ENCODE measurements at places on chromosomes 12 and 14.
A peak's percentile ranks its signal among the peaks of the same experiment; 100 is the strongest.

GRCh38 chr14:49946320-49947141, 53.6 kb downstream of the ARF6 start:
- DNase-seq = no peak

DNA sequence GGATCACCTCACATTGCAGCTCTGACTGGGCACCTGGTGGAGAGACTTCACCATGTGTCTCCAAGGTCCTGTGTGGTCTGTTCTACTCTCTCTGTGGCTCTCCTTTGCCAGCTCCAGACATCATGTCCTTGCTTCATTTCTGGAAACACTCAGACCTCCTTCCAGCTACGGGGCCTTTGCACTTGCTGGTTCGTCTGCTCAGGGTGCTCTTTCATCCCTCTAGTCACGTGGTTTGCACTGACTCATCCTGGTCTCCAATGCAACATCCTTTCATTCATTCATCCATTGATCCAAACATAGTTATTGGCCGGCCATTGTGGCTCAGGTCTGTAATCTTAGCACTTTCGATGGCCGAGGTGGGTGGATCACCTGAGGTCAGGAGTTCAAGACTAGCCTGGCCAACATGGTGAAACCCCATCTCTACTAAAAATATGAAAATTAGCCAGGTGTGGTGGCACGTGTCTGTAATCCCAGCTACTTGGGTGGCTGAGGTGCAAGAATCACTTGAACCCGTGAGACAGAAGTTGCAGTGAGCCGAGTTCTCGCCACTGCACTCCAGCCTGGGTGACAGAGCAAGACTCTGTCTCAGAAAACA, 23.9 kb upstream of the CCDC63 start:
- no peak for DNase-seq

GRCh38 chr12:121723200-121723599, 10.6 kb downstream of the TMEM120B start:
- no peak for DNase-seq

GRCh38 chr12:104514092-104514810, 57.5 kb downstream of the CHST11 start:
- no peak for DNase-seq

DNA sequence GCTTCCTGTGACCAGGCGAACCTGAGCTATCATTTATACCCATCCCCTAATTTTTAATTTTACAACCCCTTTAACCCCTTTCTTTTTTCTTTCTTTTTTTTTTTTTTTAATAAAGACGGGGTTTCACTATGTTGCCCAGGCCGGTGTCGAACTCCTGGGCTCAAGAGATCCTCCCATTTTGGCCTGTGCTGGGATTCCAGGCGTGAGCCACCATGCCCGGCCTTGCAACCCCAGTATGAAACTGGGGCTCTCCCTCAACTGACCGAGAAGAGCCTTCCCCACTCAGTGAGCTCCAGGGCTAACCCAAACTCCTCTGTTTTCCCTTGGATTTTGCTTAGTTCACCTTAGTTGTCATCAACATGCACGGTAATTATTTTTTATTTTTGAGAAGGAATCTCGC, 992 bp downstream of the CPSF2 start:
- no peak for DNase-seq

- peak; percentile 66 for DNase-seq
Observed at GRCh38 chr14:94173885-94174603, at the start of gene PPP4R4. Gene PPP4R4 (plus strand): TSS chr14:94174322. CDS start chr14:94174466, 144 bp downstream.

- DNase-seq = no peak
Observed at GRCh38 chr14:53330441-53330840, 177.3 kb upstream of the DDHD1 start.

GRCh38 chr12:133130808-133131128, 341 bp downstream of the ZNF10 start:
- peak; percentile 8 for DNase-seq

DNA sequence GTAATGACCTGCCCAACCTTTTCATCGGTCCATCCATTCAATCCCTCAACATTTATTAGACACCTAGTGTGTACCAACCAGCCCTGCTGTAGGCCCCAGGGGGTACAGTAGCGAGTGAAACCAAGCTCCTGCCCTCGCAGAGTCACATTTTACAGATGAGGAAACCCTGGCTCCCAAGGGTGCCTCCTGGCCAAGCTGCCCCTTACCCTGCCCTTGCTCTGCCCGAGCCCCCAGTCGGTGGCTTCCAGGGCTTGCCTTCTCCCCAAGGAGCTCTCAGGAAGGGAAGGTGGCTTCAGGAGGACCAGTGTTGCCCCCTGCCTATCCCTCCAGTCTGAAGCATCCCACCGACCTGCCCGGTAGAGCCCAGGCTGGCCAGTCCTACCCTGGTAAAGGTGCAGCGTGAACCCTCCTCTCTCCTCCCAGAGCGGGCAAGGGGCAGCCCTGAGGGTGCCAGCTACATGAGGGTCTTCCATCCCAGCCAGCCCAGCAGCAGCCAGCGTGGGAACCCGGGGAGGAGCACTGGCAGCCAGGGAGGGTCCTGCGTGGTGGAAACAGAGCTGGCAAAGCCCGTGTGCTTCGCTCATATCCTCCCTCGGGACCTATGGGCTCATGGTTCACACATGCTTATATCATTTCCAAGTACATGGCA, 670 bp upstream of the BEGAIN start:
- no peak for DNase-seq

DNA sequence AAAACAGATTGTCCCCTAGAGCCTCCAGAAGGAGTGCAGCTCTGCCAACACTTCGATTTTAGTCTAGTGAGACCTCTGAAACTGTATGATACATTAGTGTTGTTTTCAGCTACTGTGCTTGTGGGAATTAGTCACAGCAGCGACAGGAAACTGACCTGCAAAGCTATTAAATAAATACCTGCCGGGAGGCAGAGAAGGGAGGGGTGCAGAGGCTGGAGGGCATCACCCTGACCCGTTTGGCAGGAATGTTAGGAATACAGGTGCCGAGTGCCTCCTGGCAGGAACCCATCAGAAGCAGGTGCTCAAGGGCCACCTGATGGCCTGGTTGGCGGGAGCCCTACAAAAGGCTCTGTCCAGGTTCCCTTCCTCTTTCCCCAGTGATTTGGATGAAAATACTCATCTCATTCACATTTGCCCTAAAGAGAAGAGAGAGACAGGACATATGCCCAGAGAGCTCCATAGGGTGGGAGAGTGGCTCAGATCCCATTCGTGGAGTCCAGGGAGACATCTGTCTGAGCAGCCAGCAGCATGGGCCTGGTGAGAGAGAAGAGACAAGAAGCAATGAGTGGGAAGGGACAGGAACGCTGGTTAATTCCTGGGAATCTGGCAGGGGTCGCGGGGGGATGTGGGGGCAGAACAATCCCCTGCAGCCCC, 44.6 kb downstream of the C14orf132 start:
- DNase-seq = no peak

DNA sequence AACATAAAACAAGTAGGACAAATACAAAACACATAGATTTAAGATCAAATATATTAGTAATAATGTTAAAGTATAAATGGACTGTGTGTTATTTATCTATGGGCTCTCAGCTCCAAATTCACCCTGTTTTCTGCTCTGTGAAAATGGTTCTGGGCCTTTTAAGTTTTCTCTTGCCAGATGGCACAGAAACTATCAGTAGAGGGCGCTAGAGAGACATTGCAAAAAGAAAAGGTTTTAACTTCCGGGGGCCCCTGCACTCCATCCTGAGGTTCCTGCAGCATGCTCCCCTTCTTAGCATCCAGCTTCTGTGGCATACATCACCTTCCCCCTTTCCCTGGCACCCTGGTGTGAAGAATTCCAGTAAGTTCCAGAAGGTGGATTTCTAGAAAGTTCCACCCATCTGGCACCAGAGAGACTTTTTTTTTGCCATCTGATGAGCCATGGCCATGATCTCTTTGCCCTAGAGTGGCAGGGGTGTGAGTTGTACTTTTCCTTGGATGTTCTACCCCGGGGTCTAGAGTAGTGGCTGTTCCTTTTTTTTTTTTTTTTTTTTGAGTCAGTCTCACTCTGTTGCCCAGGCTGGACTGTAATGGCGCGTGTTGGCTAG, 29.3 kb downstream of the ZCRB1 start:
- no peak for DNase-seq

GRCh38 chr14:98503086-98503815, 768.7 kb downstream of the BCL11B start:
- no peak for DNase-seq

DNA sequence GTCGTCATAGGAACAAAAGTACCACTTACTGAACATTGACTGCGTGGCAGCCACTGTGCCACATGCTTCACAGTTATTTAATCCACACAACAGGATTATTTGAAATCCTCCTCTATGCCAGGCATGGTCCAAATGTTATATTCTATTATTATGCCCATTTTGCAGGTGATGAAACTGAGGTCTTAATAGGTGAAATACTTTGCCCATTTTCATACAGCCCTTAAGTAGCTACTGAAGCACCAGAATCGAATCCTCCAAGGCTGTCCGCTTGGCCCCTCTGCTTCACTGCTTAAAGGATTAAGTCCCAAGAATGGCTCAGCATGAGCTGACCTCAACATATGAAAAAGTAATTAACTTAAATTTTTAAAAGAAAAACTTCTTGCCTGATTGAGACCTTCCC, 212.8 kb downstream of the EGLN3 start:
- no peak for DNase-seq

DNA sequence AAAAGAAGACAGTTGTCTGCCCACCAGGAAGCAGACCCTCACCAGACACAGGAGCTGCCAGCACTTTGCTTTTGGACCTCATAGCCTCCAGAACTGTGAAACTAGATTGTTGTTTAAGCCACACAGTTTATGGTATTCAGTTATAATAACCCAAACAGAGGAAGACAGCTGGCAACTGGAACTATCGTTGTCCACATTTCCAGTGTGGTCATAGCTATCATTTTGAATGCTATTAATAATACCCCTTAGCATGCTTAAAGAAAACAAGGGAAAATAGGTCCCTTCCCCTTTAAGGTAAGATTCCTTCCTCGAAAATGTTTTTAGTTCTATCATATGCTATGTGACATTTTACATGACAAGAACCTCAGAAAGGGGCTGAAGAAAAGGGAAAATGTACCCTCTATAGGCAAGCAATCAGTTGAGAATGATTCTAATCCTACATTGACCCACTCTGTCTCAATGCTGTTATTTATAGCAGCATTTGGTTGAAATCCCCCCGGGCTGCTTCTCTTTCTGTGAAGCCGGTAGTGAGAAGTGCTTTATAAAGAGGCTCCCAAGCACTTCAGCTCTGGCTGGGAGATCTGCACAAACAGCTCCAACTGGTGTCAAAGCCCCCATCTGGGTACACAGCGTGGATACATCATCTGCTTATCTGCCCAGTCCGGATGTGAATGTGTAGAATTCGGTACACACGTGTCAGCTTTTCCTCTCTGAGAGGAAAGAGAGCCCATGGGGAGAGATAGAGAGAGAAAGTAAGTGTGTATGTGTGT, 221.2 kb upstream of the FLRT2 start:
- no peak for DNase-seq

GRCh38 chr12:115306380-115306779, 622.4 kb upstream of the TBX3 start:
- DNase-seq = no peak

DNA sequence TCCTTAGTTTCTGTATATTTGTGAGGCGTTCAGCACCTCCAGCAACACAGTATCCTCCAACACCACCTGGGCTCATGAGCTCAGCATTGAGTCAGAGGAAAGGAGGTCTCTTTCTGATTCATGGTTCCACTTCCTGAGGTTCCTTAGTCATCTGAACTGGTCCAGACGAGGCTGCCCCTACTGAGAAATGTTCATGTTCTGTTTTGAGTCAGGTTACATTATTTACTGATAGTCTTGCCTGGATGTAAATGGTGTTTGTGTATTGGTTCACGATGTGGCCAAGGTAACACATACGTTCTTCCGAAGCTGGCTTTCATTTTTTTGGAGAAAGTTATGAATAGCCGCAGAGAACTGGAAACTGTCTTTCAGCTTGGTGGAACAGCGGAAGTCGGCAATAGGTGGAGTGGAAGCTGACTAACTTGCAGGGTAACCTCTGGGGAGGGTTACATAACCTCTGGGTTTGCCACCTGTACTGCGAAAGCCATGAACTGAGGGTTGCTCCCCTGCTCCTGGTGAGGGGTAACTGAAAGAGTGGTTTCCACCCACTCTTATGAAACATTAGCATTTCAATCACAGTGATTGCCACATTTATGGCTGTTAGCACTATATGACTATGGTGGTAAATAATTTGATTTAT, 42.2 kb upstream of the MANSC4 start:
- DNase-seq = no peak

GRCh38 chr12:5295996-5296395, 135.9 kb upstream of the NTF3 start:
- no peak for DNase-seq

- no peak for DNase-seq
Observed at GRCh38 chr12:127430401-127430800, 836.6 kb upstream of the TMEM132C start.

DNA sequence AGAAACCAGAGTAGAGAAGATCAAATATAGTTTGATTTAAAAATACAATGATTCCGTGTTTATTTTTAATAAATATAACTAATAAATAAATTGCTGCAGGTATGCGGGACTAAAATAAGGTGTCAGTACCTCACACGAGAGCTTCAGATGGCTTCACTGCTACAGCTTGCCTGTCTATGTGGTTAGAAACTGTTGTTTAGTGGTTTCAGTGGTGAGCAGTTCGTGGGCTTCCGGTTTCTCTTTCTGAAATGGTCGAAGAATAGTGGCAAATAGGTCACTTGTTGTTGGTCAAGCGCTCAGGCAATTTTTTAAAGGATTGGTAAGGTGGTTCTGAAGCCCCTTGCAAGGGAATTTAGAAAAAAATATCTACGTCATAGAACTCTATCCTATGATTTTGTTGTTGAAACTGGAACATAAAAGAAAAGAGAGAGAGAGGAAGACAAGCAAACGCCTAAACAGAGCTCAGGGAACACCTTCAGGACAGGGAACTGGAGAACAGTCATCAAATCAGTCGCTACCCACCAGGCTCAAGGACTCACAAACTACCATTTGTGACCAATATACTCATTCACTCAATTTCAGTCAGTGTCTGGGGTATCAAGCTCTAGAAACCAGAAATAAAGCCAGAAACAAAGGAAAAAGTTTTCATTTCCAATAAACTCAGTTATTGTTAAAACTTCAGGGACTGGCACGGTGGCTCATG, 31.3 kb downstream of the GABARAPL1 start:
- no peak for DNase-seq

DNA sequence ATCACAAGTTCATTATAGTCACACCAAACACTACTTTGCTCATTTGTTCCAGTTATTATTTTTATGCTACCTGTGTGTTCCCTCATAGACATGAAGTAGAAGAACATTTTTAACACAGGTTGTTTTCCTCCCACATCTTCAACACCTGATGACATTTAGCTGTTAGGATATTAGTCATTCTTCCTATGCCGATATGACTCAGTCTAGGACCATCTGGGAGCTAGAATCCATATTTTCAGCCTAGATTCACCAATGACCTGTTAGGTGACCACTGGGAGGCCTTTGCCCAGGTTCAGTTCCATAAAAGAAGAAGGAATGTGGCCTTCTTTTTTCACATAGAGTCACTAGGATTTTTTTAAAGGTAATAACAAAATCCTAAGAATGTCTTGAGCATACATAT, 222.8 kb downstream of the C12orf42 start:
- DNase-seq = no peak

GRCh38 chr14:91170504-91171121, 56.7 kb downstream of the DGLUCY start:
- DNase-seq = peak; percentile 28

Measured in hypothalamus (tissue), 51 donors.